ENCODE measurements at places on chromosomes 1 and 21.

GRCh38 chr1:113389953-113390834 is at the start of gene MAGI3:
TSS of gene MAGI3 (plus strand) at chr1:113390515. CDS start at chr1:113391034, 519 bp downstream.
- DNase-seq, result peak; percentile 99

DNA sequence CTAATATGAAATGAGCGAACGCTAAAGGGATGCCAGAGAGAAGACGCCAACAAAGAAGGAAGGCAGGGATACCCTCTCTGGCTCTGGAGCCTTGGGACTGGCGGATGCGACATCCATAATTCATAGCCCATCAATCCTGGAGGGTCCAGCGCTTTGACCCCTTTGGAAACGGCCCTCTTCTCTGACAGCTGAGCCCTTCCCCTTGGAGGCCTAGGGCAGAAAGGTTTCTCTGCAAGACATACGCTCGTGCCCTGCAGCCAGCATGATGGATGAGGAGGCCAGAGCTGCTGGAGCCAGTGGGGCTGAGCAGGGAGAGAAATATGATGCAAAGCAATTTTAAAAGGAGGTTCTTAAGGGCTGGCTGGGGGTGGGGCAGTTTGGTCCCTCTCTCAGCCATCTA is 22.2 kb downstream of the OPTC start:
- no peak for DNase-seq

DNA sequence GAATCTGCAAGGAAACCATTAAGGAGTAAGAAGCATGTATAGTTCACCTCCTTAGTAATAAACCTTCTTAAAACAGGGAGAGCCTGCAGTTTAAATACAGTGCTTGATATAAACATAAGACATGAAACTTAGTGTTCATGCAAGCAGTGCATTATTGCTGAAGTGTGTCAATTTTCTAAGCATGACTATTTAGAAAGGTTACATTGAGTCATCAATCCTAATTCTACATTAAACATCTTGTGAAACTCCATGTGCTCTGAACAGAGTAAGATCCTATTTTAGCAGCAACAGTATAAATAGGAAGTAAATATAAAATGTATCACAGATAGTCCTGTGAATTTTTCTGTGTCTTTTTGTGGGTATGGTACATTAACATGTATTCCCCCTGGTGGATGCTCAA is 135.5 kb downstream of the ESRRG start:
- DNase-seq, result no peak

DNA sequence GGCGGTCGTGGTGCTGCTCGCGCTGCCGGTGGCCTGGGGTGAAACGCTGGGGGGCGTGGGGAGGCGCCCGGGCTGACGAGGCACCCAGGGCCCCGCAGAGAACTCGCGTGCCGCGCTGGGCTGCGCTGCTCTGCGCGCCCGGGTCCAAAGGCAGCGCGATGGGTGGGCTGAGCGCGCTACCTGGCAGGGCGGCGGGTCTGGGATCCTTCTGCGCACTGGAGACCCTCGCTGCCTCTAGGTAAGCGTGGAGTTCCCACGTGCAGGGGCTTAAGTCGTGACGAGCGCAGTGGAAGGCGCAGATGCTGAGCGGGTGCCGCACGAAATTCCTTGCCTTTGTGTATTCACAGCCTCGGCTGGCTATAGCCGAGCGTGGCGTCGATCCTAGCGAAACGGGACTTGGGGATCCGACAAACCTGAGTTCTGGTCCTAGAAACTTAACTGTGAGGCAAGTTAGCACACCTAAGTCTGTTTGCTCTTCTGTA is 24.6 kb downstream of the CR1L start:
- DNase-seq, result no peak

DNA sequence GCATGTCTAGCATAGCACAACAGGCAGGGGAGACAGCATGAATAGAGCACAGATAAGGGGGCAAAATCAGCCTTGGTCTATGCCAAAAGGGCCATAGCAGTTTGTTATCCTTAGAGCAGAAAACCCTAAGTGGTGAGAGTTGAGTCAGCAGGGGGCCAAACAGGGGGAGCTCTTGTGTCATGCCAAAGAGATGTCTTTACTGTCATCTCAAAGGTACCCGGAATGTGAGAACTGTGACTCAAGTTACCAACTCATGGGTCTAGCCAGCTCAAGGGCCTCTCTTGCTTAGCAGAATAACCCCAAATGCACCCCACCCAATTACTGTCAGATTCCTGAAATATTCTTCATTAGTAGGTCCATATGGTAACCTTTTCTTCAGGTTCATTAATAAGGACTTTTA is 45.9 kb upstream of the NRDC start:
- DNase-seq, result no peak

All from upper lobe of right lung (tissue), 1 donor.